Stimulated activated CD8-positive, alpha-beta memory T cell treated with anti-CD3 and anti-CD28 coated beads, Interleukin-4, amount 100 ng/mL, for 4 hours (primary cell): ENCODE measurements at places on chromosomes 13 and 19.

DNA sequence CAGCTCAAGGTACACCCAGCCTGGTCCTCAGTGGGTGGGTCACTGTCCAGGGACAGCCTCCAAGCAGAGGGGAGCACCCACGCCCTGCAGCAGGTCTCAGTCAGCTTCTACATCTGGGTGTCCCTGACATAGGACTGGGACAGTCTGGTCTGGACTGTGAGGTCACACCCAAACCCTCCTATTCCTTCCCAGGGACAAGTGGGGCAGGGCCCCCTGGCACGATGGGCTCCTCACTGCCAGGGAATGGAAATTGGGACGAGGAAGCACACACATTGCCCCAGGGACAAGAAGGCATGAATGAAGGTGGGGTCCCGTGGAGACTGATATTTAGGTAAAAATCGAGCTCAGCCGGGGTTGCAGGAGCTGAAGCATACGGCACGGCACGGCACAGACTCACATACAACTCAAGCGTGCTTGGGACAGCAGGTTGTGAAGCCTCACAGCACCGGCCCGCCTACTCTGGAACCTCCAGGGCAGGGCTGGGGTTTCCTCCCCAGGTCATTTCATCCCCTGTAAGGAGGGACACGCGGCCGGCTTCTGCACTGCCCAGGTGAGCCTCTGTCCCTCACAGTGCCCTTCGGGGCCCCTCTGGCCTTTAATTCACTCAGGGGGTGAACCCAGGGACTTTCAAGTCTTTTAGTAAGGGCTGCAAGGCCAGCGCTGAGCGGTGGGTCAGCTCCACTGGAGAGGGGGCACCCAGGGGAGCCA lies 3.5 kb downstream of the PNMA8B start:
- DNase-seq = no peak

DNA sequence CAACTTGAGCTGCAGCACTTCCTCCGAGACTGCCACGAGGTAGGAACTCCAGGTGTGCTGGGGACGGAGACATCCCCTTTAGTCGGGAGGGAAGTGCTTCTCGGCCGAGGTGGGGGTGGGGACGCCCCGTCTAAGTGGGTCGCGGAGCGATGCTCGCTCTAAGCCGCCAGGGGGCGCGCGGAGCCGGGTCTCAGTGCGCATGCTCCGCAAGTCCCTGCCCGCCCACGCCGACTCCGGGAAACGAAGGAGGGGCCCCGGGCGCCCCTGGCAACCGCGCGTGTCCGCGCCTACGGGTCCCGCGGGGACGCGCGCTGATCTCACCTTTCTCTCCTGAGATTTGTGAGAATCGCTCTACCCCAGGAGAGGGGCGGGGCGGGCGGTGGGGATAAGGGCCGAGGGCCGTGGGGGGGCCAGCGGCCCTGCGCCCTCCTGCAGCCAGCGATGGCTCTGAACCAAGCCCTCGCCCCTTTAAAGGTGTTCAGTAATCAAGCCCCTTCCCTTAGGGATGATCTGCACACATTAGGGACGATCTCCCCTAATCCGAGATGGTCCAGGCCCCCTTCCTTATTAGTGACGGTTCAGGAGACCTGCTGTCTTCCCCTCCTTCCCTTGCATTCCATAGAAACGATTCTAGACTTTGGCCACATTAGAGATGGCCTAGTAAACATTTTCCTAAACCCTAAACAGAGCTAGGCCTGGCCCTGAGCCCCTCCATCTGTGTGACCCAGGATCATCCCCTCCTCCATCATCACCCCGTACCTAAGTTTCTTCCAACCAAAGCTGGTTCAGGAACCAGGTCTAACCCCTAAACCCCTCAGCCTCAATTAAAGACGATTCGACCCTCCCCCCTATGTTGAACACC lies 47.3 kb upstream of the SHKBP1 start:
- peak; percentile 74 for DNase-seq

DNA sequence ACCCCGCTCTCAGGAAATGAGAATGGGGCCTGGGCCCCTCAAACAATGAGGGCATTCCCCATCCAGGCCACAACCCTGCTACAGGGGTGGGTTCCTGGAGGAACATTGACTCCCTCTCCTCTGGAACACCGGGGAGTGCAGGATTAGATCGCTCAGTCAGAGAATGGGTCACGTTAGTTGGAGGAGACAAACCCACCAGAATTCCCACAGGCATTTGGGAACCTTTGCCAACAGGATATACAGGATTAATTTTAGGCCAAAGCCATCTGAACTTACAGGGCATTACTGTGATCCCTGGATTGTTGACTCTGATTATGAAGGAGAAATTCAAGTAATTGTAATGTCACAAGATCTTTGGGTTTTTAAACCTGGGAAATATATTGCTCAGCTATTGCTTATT lies 2.6 kb downstream of the ERVK3-1 start:
- DNase-seq = no peak

DNA sequence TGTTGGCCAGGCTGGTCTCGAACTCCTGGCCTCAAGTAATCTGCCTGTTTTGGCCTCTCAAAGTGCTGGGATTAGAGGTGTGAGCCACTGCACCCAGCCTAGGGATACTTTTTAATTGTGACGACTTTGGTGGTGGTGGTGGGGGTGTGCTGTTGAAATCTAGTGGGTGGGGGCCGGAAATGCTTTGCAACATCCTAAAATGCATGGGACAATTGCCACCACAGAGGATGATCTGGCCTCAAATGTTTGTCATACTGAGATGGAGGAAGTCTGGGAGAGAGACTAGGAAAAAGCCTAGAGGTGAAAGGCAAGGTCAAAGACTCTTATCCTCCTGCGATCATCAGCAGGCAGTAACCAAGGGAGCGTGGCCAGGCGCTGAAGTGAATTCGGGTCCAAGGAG lies 1.4 kb downstream of the NWD1 start:
- DNase-seq = no peak

- DNase-seq = no peak
Measured at GRCh38 chr13:113148407-113148806, 10.0 kb upstream of the PROZ start.

- DNase-seq = no peak
Measured at GRCh38 chr13:96822895-96823294, 171.4 kb downstream of the OXGR1 start.

GRCh38 chr19:39200803-39201115 lies 3.3 kb downstream of the SYCN start:
- DNase-seq = no peak

DNA sequence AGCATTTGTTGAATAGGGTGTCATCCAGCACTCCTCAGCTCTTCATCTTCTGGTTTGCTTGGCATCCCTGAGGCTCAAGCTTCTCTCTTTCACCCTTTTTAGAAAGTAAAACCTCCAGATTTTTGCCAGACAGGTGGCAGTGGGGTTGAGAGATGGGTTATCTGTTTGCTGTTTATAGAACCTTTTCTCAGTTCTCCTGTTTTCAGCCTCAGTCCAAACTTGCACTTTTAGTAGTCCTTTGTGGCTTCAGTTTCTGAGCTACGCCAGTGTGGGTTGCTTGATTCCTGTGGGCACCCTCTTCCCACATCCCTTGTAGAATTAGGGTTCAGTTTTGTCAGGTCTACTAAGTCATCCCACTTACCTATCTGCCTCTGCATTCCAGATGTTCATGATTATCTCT lies 147.9 kb downstream of the PAN3 start:
- no peak for DNase-seq

DNA sequence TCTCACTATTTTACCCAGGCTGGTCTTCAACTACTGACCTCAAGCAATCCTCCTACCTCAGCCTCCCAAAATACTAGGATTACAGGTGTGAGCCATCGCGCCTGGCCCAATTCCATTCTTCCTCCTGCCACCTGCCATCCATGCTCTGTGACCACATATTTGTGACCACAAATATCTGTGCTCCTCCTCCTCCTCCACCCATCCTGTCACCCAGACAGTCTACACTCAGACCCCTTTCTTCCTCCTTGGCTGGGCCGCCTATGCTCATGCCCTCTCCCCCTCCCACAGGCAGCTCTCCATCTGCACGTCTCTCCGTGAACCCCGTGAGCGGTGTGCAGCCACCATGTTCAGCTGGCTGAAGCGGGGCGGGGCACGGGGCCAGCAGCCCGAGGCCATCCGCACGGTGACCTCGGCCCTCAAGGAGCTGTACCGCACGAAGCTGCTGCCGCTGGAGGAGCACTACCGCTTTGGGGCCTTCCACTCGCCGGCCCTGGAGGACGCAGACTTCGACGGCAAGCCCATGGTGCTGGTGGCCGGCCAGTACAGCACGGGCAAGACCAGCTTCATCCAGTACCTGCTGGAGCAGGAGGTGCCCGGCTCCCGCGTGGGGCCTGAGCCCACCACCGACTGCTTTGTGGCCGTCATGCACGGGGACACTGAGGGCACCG lies 3.2 kb downstream of the EHD2 start:
- DNase-seq = no peak

DNA sequence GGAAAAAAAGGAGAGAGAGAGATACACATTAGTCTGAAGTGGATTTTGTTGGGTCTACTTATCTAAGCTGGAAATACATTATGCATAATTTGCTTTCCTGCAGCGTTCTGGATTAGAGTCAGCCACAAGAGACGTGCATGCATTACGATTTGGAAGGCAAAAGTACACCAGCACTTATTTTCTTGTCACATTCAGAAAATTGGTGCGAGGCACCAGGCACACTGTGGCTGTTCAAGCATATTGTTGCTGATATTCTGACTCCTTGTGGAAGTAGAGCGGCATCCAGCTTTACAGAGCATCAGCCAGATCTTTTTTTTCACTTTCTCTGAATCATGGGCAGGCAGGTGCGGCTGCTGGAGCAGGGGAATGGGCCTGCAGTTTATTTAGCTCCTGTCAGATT lies 905.6 kb upstream of the SPRY2 start:
- no peak for DNase-seq

DNA sequence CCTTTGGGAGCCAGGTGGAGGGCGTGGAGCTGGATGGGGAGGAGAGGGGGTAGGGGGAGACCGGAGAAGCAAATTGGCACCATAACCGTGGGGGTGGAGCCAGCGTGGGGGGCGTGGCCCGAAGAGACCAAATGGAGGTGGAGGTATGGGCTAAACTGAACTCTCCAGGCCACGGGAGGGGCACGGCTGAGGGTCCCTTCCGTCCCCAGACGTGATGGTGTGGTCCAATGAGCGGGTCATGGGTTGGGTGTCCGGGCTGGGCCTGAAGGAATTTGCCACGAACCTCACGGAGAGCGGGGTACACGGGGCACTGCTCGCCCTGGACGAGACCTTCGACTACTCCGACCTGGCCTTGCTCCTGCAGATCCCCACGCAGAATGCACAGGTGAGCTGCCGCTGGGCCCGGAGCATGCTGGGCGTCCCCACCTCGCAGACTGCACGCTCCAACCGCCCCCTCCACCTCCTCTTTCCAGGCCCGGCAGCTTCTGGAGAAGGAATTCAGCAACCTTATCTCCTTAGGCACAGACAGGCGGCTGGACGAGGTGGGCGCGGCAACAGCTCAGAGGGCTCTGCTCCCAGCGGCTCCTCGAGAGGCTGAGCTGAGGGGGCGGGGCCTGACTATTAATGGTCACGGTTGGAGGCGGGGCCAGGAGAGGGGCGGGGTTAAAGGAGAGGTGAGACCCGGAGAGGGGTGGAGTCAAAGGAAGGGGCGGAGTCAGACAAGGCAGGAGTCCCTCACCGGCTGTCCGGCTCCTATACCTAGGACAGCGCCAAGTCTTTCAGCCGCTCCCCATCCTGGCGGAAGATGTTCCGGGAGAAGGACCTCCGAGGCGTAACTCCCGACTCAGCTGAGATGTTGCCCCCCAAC lies 6.2 kb downstream of the HRC start:
- peak; percentile 45 for DNase-seq

DNA sequence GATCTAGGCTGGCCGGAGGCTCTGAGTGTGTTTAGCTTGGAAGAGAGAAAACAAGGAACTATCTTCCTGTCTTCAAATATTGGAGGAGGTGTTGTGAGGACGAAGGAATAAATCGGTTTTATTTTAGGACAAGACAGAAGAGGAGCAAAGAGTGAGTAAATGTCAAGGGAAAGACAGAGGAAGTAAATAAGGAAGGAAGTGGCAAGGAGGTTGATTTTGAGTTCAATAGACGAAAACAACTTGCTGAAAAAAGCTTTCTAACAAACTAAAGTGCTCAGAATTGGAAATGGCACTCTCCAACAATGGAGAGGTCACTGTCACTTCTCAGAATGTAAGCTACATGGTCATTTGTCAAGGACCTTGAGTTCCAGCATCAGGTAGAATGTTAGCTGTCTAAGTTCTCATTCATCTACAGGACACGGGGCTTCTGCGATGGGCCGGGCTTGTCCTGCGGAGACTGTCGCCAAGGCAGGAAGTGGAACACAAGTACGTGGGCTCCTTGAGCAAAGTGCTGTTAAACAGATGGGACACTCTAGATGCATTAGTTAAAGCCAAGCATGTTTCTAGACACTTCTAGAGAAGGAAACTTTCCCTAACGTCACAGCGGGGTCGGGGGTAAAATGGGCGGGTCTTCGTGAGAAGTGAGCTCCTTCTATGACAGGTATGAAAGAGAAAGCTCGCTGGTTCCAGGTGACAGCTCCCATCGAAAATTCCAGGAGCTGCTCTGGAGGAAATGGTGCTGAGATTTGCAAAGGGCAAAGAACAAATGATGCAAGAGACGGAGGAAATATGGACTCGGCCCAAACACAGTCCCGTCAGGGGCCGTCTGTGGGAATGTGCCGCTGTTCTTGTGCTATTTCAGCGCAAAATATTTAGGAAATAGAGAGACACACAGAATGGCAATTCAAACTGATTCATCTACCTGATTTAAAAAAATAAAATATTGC lies 103.9 kb upstream of the UBL3 start:
- peak; percentile 12 for DNase-seq

DNA sequence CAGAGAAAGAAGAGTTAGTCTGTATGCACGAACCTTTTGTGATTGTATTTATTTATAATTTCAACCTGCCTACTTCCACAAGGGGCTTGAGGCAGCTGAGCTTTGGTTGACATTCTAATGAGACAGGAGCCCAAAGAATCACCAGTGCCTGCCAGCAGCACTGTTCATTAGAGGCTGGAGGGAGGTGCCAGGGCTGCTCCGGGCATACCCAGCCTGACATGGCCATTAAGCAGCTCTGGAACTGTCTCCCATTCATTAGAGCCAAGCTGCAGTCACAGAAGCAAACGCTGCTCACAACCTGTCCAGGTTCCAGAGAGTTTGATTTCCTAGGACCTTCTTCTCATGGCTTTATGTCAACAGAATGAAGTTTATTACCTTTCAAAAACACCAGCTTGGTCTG lies 425.5 kb downstream of the RFC3 start:
- DNase-seq = no peak

DNA sequence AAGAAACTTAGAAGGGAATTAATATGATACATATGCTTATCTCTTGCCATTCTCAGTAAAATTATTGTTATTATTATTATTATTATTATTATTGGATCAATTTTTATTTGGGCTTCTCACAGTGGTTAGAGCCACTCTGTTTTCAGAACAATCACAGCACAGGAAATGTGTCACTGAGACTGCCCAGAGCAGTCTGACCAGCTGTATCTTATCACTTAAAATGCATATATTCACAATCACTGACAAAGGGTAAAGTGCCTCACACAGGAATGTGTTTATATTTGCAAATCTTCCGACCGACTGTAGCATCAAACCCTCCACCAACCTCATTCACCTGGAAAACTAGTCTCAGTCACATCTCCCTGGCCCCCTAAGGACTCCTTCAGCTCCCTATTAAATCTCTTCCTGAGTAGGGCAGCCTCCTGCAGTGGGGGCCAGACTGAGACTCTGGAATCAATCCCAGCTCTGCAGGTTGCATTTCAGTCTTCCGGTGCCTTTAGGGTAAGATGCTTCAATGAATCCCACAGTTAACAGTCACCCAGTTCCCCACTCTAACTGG lies 738.3 kb upstream of the SLITRK5 start:
- no peak for DNase-seq
